ENCODE measurements at places on chromosomes 4 and X. TPM values are rescaled to one million over a fixed set of nuclear protein-coding genes. Genes with fewer than 3 reads are reported as not detected.

The MFAP3L gene
- total RNA-seq = 3.5 TPM

The GUCY1B1 gene
- 3.2 TPM for total RNA-seq

The PPARGC1A gene
- 0.15 TPM for total RNA-seq

The GAGE1 gene
- not detected for total RNA-seq

The GPRASP3 gene
- total RNA-seq = 8.7 TPM

The ENPEP gene
- 0.56 TPM for total RNA-seq

The FOXR2 gene
- not detected for total RNA-seq

The GYPE gene
- total RNA-seq = not detected

The KLB gene
- not detected for total RNA-seq

GRCh38 chr4:155738548-155738947 is 20.3 kb upstream of the GUCY1B1 start:
- no peak for DNase-seq

GRCh38 chr4:89752932-89753598 is 83.9 kb downstream of the SNCA start:
- DNase-seq = peak; percentile 85

GRCh38 chr4:82422616-82423015 is 7.6 kb downstream of the HNRNPDL start:
- DNase-seq = no peak

- peak; percentile 78 for DNase-seq
Observed at GRCh38 chr4:183182873-183183725, 84.0 kb downstream of the WWC2 start.

DNA sequence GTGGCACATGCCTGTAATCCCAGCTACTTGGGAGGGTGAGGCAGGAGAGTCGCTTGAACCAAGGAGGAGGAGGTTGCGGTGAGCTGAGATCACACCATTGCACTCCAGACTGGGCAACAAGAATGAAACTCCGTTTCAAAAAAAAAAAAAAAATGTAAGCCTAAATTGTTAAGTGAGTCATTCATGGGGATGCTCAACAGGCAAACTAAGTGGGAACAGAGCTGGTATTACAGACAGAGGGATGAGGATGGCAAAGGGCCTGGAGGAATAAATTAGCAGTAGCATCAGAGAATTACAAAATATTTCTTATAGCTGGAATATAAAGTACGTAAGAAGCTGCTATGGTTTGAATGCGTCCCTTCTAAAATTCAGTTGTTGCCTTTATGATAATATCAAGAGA is 43.4 kb upstream of the OGT start:
- DNase-seq = no peak

DNA sequence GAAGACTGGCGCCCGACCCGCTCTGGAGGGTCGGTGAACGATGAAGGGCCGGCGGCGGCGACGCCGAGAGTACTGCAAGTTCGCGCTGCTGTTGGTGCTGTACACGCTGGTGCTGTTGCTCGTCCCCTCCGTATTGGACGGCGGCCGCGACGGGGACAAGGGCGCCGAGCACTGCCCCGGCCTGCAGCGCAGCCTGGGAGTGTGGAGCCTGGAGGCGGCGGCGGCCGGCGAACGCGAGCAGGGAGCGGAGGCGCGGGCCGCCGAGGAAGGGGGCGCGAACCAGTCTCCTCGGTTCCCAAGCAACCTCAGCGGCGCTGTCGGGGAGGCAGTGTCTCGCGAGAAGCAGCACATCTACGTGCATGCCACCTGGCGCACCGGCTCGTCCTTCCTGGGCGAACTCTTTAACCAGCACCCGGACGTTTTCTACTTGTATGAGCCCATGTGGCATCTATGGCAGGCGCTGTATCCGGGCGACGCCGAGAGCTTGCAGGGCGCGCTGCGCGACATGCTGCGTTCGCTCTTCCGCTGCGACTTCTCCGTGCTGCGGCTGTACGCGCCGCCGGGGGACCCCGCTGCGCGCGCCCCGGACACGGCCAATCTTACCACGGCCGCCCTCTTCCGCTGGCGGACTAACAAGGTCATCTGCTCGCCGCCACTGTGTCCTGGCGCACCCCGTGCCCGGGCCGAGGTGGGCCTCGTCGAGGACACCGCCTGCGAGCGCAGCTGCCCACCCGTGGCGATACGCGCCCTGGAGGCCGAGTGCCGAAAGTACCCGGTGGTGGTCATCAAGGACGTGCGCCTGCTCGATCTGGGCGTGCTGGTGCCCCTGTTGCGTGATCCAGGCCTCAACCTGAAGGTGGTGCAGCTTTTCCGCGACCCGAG is 568 bp downstream of the CHST7 start:
- DNase-seq = peak; percentile 43

DNA sequence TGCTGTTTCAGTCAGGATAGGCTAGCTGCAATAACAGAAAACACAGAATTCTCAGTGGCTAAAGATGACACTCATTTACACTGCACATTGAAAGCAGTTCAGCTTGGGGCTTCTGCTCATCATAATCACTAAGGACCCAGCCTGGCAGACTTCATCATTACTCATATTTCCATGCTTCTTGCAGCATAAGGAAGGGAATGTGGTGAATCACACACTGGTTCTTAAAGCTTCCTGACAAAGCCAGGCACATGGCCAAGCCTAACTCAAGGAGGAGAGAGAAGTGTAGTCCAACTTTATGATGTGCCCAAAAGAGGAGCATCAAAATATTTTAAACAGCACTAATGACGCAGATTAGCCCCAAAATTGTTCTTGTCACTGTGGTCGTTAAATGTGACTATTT is 186.5 kb downstream of the BANK1 start:
- DNase-seq = peak; percentile 48

DNA sequence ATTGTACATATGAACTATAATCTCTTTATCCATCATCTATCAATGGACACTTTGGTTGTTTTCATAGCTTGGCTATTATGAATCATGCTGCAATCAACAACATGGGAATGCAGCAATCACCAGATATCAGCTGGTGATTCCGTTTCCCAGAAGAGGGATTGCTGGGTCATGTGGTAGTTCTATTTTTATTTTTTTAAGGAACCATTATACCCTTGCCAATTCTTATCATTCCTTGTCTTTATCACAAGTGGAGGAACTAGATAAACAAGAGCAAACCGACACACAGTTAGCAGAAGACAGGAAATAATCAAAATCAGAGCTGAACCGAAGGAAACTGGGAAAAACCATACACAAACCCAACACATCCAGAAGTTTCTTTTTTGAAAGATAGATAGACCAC is 14.5 kb upstream of the LNX1 start:
- DNase-seq = no peak

- no peak for DNase-seq
Observed at GRCh38 chrX:70973221-70973620, 42.3 kb upstream of the SLC7A3 start.

DNA sequence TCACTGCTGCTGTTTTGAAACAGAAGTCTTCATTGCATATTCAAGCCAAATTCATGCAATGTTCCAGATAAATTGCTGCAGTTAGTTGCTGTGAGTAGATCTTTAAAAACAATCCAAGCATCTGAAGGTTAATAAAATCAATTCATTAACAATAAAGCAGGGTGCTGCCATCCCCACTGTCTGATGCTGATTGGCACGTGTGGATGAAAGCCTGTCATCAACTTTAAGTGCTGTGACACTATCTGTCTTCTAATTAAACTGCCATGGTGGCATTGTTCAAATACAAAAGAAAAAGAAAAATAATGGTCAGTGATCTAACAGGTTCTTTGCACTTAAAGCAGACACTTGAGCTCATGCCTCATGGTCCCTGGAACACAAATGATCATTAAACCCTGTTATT is 63.0 kb upstream of the MND1 start:
- no peak for DNase-seq

DNA sequence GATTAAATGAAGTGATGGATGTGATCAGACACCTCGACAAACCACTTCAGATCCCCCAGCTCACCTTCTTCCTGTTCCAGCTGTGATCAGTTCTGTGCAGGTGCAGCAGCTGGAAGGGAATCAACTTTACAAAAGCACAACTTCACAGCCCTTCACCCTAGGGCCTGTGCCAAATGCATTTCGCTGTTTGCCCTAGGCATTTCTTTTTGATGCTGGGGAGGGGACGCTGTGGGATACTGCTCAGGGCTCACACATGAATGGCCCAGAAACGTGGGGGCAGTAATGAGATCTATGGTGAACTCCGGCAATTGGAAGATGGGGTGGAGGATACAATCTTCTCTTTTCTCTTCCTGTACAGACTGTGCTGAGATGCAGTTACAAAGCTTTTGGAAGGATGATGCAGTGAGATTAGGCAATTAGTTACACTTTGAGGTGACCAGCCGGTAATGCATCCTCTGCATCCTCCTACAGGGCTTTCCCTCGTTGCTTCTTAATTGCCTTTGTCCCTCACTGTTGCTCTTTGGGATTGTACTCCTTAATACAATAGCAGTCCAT is 215.1 kb upstream of the PITX2 start:
- DNase-seq = peak; percentile 80

GRCh38 chr4:110624904-110625494 is 2.1 kb upstream of the PITX2 start:
- no peak for DNase-seq

DNA sequence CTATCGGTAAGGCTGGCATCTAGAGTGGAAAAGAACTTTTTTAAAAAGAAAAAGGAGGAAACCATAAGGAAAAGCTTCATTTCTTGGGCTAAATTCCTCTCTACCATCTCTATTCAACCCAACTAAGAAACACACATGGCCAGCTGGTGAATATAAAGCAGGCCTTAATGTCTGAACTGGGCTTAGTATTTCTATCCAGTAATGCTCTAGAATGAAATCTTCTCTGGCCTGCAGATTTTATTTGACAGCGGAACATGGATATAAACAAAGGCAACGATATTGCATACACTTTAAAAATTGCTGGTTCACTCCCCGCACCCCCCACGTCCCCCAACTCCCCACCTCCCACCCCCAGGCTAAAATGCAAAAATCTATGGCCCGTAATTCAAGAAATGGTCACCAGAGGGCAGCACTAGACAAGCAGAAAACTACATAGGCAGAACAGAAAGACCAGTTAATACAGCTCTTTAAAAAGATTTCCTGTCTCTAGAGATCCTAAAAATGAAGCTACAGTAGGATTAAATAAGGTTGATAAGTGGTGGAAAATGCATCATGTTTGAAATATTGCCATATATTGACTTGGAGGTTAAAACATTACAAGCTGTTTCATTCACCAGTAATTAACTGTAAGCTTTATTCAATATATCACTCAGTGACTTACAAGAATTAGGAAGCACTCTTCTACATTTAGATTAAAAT is 155.2 kb upstream of the GALNT7 start:
- peak; percentile 29 for DNase-seq

GRCh38 chr4:7938266-7938608 is 1.4 kb downstream of the AFAP1 start:
- no peak for DNase-seq

GRCh38 chr4:75189711-75190335 is 256.9 kb downstream of the PARM1 start:
- no peak for DNase-seq
